ENCODE measurements at places on chromosomes 5 and 9.

GRCh38 chr5:158978061-158978460 is 121.7 kb downstream of the EBF1 start:
- no peak for DNase-seq

GRCh38 chr9:96048956-96049831 is 173.7 kb downstream of the ERCC6L2 start:
- no peak for DNase-seq

DNA sequence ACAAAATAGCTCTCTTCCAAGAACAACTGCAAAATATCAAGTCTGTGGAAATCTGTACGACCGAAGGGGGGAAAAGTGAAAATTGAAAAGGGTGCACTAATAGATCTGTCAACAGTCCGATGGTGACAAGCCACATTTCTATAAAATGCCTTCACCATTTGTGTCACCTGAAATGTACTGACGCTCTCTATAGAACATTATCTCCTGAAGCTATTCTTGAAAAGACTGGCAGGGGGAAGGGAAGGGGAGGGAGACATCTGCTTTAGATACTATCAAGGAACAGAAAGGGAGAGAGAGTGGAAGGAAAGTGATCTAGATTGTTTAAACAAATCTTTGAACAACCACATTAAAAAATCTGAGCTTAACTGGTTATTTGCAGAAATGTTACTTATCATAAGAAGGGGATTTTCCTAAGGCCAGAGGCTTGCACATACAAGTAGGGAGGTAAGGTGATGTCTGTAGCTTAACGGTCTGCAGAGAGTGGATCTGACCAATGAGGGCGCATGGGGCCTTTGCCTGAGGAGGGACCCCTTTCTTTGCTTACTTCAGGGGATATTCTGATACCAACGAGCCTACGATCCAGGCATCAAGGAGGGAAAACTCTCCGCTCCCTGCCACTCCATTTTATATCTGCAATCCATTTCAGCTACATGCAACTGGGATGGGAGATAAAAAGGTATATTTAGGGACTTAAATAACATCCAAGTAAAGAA is 92.1 kb downstream of the CRB2 start:
- no peak for DNase-seq

GRCh38 chr9:138100711-138101350 is 223.2 kb downstream of the CACNA1B start:
- DNase-seq, result no peak

- DNase-seq, result no peak
Measured at GRCh38 chr9:72978744-72979143, 25.9 kb upstream of the ALDH1A1 start.

GRCh38 chr9:68505681-68506409 is 34.8 kb downstream of the TMEM252 start:
- DNase-seq, result no peak

- peak; percentile 36 for DNase-seq
Measured at GRCh38 chr5:130601-131131, 38.7 kb downstream of the PLEKHG4B start.

- peak; percentile 58 for DNase-seq
Measured at GRCh38 chr5:180830253-180831138, 27.9 kb upstream of the MGAT1 start.

All from AML-193 (cell line).